ENCODE measurements at places on chromosomes 2 and 18. TPM values are rescaled to one million over a fixed set of nuclear protein-coding genes. Genes with fewer than 3 reads are reported as not detected.

The WDR35 gene
- total RNA-seq, result 9.8 TPM

The C1QL2 gene
- not detected for total RNA-seq

The REL gene
- total RNA-seq, result 2.1 TPM

The FECH gene
- total RNA-seq, result 41.0 TPM

The CPLX4 gene
- not detected for total RNA-seq

The ALK gene
- total RNA-seq, result under 0.01 TPM

The CFAP221 gene
- not detected for total RNA-seq

The CWC22 gene
- 11.7 TPM for total RNA-seq

The SCN9A gene
- 2.6 TPM for total RNA-seq
